ENCODE measurements at places on chromosomes 2 and 18. TPM values are rescaled to one million over a fixed set of nuclear protein-coding genes. Genes with fewer than 3 reads are reported as not detected.
A peak's percentile ranks its signal among the peaks of the same experiment; 100 is the strongest.

GRCh38 chr2:241151934-241152660 is 1.8 kb downstream of the PPP1R7 start:
- no peak for DNase-seq

SERPINB7 gene
- total RNA-seq = 0.17 TPM

DNA sequence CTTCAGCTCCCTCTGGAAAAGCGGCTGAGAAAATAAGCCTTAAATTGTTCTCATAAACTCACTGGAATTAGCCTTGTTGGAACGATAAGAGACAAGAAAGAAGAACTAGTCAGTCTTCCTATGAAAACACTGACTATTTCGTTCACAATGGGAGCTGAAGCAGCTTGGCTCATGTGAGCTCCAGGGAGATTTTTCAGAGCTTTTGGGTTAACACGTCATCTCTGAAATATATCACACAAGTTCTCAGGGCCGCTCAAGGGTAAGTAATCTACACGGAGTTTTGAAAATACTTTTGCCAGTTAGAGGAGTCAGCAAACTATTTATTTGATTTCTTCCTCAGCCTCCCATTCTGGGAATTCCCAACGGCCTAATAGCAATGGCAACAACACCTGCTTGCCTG is 316.2 kb upstream of the MGAT5 start:
- no peak for DNase-seq

- no peak for DNase-seq
Observed at GRCh38 chr2:136858656-136859055, 93.3 kb downstream of the THSD7B start.

KCNJ13 gene
- total RNA-seq = 3.0 TPM

- DNase-seq = no peak
Observed at GRCh38 chr2:113686537-113686936, 59.5 kb downstream of the RABL2A start.

SNED1 gene
- 40.9 TPM for total RNA-seq

HSPE1 gene
- total RNA-seq = 115 TPM

SEMA4F gene
- 12.5 TPM for total RNA-seq

GRCh38 chr2:223196331-223196730 is 144.3 kb downstream of the KCNE4 start:
- no peak for DNase-seq

DNA sequence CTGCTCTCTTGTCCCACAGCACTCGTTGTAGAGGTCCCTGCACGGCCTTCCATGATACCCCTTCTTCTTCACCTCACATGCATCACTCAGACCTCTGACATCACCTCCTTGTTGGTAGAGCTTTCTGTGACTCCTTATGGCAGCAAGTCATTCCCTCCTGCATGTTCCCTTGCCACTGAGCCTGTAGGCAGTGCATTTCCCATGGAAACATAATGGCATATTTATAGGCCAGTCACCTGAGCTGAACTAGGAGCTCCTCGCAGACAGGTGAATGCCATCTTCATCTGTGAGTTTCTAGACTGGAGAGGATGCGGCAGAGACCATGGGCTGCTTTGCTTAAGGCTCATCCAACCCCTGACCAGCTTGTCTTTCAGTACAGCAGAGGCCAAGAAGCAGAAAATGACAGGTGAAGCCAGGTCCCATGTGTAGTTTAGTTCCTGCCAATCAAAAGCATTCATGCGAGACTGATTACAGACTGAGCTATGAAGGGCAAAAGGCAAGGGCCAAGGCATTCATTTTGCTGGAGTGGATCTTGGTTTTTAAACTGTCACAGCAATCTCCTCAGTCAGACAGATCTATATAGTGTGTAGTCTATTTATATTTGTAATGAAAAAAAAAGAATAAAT is 59.4 kb upstream of the NEDD4L start:
- no peak for DNase-seq

DNA sequence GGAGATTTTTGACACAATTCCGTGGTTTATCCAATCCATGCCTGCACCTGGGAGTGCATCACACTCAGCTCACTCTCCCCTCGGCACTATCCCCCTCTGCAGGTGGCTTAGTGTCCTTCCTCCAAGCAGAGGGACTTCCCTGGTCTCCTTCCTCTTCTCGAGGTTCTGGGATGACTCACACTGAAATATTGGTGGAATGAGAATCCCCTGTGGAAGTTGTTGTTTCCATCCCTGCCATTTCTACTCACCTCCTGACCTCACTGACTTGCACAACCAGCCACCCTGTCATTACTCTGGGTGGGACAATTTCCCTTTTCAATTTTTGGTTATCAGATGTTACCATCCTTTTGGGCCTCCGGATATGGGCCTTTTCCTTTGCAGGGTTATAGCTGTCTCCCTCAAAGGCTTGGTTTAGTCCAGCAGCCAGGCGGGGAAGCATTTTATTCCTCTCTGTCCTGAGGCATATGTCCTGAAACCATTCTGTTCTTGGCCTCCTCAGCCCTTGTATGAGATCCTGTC is 59.9 kb downstream of the PTPRM start:
- no peak for DNase-seq

TNS1 gene
- total RNA-seq = 469 TPM

GRCh38 chr18:1488957-1489356 is 584.3 kb downstream of the ADCYAP1 start:
- DNase-seq = no peak

DNA sequence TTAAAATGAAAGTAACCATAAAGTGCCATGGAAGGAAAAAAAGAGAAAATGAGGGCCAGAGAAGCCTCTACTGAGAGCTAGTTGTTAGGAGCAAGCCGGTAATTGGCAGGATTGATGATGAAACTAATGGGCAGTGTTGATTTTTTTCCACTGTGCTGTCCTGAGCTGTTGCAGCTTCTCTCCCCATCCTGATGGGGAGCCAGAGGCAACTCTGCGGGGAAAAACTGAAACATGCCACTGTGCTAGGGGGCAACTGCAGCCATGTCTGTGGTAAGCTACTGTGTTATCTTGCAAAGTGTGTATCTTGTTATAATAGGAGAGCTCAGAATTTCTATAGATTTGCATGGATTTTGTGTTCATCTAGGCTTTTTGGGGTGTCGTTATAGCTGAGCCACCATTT is 487.9 kb downstream of the STK39 start:
- no peak for DNase-seq

- no peak for DNase-seq
Observed at GRCh38 chr2:128416806-128417205, 98.1 kb upstream of the HS6ST1 start.

DNA sequence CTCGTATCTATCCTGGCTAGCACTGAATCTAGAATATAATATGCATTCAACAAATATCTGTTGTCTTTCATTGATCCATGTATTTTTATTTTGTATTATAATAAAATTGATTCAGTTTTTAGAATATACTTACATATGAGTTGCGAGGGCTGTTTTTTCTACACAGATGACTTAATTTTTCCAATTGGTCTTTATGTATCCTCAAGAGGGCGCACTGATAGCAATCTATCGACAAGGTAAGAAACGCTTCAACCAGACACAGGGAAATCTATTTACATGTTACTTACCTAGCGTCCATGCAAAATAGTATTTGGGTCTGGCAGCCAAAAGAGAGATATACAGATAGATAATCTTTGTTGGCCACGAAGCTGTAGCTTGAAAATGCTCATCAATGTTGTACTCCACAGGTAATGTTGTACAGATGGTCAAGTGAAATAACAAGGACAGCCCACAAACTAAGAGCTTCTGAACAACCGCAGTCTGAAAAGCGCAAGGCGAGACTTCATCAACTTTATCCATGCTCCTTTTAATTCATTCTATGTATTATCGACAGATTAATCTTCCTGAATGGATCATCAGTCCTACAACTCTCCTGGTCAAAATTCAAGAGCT is 35.5 kb upstream of the KIDINS220 start:
- DNase-seq = no peak

- no peak for DNase-seq
Observed at GRCh38 chr18:49708662-49709346, 104.5 kb downstream of the ACAA2 start.

DNA sequence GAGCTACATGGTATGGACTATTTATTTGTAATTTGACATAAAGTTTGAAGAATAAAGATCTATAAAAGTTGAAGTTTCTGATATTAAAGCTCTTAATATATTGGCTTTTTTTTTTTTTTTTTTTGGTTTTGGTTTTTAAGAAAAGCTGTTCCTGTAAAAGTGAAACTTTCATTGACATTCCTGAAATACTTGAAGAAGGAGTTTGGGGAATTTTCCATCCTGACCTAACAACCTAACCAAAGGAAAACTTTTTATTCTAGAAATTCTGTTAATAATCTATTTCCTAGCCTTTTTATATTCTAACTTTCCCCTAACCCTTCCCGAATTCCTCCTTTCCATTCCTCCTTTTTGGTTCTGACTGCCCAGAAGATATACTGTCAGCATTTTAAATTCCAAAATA is 83.7 kb downstream of the ACSL3 start:
- DNase-seq = no peak

IL37 gene
- 0.29 TPM for total RNA-seq

DNA sequence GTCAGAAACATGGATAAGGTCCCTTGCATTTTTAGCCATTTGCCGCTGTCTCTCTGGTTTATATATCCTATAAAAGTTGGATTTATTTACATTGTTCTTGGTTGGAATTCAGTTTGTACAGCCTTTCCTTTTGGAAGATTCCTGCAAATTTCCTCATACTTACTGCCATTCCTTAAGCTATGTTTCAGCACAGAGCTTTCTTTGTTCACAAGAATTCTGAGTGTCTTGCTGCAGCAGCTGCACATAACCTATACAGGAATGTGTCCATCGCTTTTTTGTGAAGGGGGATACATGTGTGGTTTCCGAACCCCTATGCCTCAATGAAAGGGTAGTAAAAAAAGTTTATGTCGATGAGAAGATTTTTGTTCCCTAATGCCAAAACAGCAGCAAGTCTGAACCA is 48.3 kb upstream of the CCDC68 start:
- no peak for DNase-seq

KYNU gene
- total RNA-seq = 3.3 TPM

- no peak for DNase-seq
Observed at GRCh38 chr2:151071906-151072305, 189.8 kb downstream of the RBM43 start.

SERPINB4 gene
- not detected for total RNA-seq

MZT2A gene
- 80.0 TPM for total RNA-seq

DNA sequence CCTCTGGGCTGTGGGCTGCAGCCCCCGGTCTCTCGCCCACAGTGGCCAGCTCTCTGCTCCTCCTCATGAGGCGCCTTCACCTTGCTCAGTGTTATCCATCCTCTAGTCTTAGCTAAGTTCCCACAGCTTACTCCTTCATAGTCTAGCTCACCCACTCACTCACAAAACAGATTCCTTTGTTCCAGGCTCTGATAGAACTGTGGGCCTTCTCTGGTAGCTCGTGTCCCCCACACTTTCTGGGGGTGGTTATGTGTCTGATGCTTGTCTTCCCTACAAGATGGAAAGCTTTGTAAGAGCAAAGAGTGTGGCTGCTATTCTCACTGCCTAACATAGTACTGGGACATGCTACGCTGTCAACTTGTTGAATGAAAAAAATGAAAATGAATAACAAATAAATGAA is 135.8 kb downstream of the EN1 start:
- DNase-seq = no peak

- DNase-seq = no peak
Observed at GRCh38 chr2:70712916-70713315, 55.1 kb downstream of the ADD2 start.

KIAA2012 gene
- total RNA-seq = not detected

DNA sequence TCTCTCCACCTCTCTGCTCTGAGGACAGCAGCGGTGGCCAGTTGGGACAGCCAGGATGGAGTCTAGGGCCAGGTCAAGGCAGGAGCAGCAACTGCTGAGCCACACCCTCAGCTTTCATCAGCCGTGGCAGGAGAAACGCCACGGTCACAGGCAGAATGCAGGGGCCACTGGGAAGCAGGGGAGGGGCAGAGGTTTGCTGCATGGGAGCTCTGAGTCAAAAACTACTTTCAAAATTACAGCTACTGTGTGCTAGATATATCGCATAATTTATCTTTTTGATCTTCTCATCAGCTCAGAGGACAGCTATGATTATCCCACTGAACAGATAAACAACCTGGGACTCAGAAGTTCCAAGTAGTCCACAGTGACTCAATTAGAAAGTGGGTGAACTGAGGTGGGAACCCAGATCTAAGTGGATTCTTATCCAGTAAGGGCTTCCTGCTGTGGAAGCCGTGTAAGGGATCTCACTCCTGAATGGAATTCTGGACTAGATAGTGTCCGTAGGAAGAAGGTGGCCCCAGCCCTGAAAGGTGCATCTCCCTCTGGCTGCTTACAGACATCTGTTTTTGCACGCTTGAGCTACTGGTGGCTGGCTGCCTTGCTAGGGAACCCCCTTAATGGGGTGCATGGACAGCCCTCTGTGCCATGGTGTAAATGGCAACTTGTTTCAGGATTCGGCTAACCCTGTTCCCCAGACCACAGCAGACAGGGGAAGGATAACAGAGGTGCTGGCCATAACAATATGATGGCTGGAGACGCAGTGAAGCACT is 194.6 kb upstream of the SMAD2 start:
- no peak for DNase-seq

DNA sequence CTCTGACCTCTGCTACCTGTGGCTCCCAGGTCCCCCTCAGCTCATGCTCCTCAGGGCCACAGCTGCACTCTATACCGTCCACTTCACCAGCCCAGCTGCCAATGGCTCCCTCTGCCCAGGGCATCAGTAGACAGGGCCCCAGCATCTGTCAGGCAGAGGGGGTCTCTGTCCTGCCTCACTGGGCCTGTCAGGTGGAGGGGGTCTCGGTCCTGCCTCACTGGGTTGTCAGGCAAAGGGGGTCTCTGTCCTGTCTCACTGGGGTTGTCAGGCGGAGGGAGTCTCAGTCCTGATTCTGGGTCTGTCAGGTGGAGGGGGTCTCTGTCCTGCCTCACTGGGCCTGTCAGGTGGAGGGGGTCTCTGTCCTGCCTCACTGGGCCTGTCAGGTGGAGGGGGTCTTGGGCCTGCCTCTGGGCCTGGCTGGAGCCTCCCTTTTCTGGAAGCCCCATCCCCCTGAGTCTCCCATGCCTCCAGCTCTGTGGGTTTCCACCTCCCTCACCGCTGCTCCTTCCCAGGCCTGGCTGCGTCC is 19.9 kb downstream of the SNORC start:
- no peak for DNase-seq

SLC9A2 gene
- 19.9 TPM for total RNA-seq

EMILIN1 gene
- 210 TPM for total RNA-seq

- peak; percentile 86 for DNase-seq
Observed at GRCh38 chr2:41966431-41966893, 81.4 kb upstream of the PKDCC start.

TEX44 gene
- not detected for total RNA-seq

DNA sequence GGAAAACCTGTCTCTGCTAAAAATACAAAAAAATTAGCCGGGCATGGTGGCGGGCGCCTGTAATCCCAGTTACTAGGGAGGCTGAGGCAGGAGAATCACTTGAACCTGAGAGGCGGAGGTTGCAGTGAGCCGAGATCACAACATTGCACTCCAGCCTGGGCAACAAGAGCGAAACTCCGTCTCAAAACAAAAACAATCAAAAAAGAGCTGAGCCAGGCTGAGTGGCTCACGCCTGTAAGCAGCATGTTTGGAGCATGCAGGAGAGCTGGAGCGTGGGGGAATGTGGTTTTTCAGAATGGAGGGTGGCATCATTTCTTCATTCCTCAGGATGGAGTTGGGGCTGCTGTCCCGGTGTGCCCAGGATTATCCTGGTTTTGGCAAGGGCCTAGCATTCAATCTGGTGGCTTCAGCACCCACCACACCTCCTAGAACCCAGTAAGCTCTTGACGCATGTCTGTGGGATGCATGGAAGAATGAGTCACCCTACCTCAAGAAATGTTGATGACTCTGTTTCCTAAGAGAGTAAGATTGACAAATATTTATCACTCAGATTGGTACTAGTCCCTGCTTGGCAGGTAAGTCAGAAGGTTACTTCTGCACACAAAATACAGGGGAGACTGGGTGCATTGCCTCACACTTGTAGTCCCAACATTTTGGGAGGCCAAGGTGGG is 90.2 kb upstream of the ODC1 start:
- no peak for DNase-seq

CIAO1 gene
- total RNA-seq = 69.3 TPM
